ENCODE measurements at places on chromosomes 2 and 18. TPM values are rescaled to one million over a fixed set of nuclear protein-coding genes. Genes with fewer than 3 reads are reported as not detected.

CD226 gene
- 1.3 TPM for total RNA-seq

CRYGD gene
- total RNA-seq, result not detected

- DNase-seq, result no peak
Measured at GRCh38 chr2:28025123-28025522, 134.6 kb downstream of the BABAM2 start.

ADRA2B gene
- total RNA-seq, result 0.44 TPM

CAPN14 gene
- total RNA-seq, result 0.11 TPM

GRCh38 chr2:117718048-117718447 lies 96.4 kb upstream of the DDX18 start:
- DNase-seq, result no peak

ABCA12 gene
- not detected for total RNA-seq

GRCh38 chr2:217289907-217290280 lies 430.0 kb upstream of the TNP1 start:
- peak; percentile 35 for DNase-seq

DNA sequence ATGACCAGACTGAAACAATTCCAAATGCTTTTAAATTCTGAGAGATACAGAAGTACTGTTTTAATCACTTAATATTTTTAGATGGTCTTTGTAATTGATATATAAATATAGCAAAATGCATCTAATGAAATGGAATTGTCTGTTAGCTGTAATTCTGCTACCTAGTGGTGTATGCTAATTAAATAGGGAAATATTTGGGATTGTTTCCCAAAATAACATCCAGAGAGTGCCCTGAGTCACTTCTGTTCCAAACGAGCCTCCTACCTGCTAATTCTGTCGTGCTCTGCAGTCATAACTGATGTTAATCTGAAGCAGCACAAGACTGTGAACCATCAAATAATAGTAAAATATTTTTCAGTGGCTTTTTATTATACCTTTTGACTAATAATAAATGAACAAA lies 71.4 kb upstream of the NOSTRIN start:
- DNase-seq, result no peak

DNA sequence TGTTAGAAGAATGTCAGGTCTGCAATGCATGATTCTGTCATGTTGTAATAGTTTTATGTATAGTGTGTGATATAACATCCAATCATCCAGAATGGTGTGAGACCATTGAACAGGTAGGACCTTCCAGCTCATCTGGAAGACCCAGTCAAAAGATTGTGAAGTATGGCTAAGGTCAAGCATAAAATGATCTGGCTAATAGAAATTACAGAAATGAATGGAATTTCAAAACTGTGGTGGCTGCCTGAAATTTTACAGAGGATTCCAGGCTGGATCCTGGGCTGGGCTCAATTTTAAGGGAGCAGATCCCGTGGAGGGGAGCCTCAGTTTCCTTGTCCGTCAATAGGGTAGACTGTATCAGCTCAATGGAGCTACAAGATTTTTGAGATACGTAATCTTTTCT lies 39.1 kb downstream of the ACKR3 start:
- DNase-seq, result no peak

- DNase-seq, result no peak
Measured at GRCh38 chr2:1685957-1686783, 58.1 kb downstream of the PXDN start.

NDUFAF7 gene
- total RNA-seq, result 20.1 TPM

KCNJ3 gene
- 65.1 TPM for total RNA-seq

GRCh38 chr18:3126457-3127097 lies 93.2 kb downstream of the MYOM1 start:
- no peak for DNase-seq

CCBE1 gene
- total RNA-seq, result 1.1 TPM

DNA sequence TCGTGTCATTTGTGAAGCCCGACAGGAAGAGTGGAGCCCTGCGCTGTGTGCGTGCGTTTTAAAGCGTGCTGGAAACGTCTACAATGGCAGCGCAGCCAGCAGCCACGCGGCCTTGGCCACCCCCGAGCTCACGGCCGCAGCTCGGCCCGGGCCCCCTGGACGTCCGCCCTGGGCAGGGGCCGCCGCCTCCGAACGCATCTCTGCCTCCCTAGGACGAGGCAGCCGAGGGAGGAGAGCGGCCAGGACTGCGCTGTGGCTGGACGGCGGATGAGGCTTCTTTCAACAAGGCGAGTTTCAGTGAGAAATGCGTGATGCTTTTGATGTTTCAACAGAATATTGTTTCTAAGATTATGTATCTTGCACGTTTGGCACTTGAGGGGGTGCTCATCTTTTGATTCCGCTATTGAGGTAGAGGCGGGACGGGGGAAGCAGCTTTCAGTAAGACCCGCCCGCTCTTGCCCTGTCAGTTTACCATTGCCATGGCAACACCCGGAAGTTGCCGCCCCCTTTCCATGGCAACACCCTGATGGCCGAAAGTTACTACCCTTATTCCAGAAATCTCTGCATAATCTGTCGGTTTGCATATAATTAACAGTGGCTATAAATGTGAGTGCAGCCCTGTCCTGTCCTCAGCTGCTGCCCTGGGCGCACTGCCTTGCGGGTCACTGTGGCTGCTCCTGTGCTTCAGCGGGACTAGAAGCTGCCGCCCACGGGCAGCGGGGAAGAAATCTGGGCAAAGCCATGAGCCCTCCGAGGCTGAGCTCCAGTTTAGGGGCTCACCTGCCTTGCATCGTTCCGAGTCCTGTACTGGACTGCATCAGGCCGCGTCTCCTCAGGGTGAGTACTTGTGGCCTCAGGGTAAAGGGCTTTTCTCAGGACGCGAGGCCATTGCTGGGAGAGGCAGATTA lies 38.6 kb downstream of the ADNP2 start:
- peak; percentile 84 for DNase-seq

CCDC102B gene
- 10.4 TPM for total RNA-seq

DNA sequence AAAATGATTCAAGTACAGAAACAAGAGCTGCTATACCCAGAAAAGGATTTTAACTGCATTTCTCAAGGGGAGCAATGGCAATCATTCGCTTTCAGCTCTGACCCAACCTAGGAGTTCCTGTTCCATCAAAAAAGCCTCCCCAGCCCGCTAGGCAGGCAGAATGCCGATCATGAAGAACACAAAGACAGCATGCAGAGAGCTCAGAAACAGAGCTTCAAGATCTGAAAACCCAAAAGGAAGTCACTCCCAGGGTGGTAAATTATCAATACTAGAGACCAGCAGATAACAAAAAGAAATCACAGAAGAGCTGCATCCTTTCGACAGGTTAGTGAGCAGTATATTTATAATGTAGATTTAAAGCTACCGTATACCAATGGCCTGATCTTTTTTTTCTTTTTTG lies 84.8 kb upstream of the CRIM1 start:
- DNase-seq, result no peak

NRP2 gene
- total RNA-seq, result 11.1 TPM

PTPN2 gene
- 16.5 TPM for total RNA-seq

- DNase-seq, result no peak
Measured at GRCh38 chr18:67463829-67464228, 52.7 kb downstream of the DSEL start.

GCG gene
- total RNA-seq, result not detected

GRCh38 chr2:151922845-151923666 lies 94.8 kb upstream of the ARL5A start:
- DNase-seq, result peak; percentile 94

DNA sequence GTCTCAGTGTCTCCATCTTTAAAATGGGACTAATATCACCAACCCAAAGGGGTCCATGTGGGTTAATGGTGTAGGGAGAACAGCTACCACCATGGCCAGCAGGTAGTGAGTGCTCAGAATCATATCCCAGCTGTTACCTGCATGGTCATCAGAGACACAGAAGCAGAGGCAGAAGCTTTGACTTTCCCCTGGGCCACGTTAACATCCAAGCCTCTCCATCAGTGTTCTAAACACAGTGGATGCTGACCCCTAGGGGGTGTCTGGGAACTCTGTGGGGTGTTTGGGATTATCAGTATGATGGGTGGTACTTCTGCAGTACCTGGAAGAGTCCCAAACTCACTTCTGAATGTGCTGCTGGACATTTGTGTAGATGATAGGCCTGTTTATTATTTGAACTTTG lies 93.6 kb downstream of the GYPC start:
- DNase-seq, result no peak

ZSWIM2 gene
- total RNA-seq, result not detected

C2orf78 gene
- total RNA-seq, result not detected

COLEC11 gene
- total RNA-seq, result 25.1 TPM

DNA sequence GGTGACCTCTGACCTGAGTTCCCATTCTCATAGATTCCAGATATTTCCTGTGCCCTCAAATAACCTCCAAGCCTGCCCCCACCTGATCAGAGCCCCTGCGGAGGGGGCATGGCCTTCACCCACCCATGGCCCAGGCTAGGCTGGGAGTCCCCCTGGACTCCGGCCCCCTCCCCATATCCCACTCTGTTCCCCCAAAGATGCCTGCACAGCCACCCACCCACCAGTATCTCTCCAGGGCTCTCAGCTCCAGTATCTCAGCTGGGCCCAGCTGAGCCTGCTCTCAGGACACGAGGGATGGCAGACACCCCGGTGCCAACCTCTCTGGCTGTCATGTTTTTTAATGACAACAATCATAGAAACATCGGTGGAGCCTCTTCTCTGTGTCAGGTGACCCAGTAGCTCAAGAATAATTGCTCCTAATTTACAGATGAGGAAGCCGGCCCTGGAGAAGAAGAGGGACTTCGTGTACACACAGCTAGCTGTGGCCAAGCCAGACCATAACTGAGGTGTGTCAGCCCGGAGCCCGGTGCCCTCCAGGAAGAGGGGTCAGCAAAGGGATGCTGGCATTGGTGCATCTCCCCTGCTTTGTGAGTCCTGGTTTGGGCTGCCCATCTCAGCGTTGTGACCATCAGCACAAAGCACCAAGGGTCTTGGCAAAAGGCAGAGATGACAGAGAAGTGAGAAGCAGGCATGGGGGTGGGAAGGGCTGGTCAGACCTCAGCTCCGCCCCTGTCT lies 84.4 kb downstream of the SDC1 start:
- DNase-seq, result no peak

DNA sequence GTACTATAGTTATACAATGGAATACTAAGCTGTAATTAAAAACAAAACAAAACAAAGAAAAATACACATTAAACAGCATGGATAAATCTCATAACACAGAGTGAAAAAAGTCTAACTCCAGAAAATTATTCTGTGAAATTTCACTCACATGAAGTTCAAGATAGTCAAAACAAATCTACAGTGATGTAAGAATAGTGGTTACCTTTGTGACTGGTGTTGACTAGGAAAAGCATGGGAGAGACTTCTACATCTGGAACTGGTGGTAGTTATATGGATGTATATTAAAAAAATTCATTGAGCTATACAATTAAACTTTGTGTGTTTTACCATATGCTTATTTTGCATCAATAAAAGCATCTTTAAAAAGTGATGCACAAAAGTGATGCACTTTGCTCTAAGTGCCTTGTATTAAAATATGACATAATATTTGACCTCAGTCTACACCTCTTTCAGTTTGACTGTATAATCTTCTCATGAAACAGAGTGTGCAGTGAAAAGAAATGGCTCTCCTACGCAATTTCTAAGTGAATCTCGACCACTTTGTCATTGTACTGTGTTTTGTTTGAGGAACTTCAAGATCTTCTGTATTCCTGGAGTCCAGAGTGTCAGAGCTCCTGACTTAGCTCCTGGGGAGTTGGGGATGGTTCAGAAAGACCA lies 28.0 kb downstream of the STAT4 start:
- no peak for DNase-seq

GRCh38 chr2:233439191-233439590 lies 84.9 kb downstream of the DGKD start:
- DNase-seq, result no peak

DNA sequence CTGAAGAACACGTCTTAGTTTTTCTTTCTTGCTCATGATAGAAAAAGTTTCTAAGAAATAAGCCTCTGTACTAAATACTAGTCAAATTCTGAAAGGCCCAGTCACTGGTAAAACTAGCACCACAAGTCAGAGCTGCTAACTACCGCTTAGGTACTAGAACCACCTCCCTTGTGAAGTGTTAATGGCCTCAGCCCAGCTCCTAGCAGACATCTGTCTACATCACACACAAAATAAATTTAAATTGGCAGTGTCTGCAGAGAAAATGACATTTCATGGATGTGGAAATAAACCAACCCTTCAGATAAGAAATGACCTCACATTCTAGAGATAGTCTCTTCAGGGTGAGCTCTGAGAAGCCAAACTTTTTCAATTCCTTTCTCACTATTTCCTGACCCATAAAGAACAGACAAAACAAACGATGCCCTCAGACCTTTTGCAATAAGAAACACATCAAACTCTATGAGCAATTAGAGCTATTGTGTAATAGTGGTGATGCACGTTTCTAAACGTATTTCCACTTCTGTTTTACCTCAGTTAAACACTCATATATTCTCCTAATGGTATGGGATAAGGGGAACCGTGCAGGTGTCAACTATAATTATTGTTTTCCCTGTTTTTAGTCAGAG lies 70.3 kb upstream of the DSG1 start:
- no peak for DNase-seq

All from right cardiac atrium (tissue), 5 donors.